Activated CD8-positive, alpha-beta memory T cell treated with anti-CD3 and anti-CD28 coated beads, Interleukin-2, amount 10 ng/mL, durations not matched to agents 7 days and 5 days (primary cell): ENCODE measurements at places on chromosomes 4 and X. TPM values are rescaled to one million over a fixed set of nuclear protein-coding genes. Genes with fewer than 3 reads are reported as not detected.

GRCh38 chrX:39894683-39895082, 203.1 kb downstream of the BCOR start:
- peaks cover 9% of the 10 kb centered on the region for H3K4me1 ChIP-seq
- no peak overlapping the region for H3K4me3 ChIP-seq
- H3K27me3 ChIP-seq, result peaks cover 2% of the 10 kb centered on the region
- no peak overlapping the region for H3K27ac ChIP-seq
- DNase-seq, result no peak

DNA sequence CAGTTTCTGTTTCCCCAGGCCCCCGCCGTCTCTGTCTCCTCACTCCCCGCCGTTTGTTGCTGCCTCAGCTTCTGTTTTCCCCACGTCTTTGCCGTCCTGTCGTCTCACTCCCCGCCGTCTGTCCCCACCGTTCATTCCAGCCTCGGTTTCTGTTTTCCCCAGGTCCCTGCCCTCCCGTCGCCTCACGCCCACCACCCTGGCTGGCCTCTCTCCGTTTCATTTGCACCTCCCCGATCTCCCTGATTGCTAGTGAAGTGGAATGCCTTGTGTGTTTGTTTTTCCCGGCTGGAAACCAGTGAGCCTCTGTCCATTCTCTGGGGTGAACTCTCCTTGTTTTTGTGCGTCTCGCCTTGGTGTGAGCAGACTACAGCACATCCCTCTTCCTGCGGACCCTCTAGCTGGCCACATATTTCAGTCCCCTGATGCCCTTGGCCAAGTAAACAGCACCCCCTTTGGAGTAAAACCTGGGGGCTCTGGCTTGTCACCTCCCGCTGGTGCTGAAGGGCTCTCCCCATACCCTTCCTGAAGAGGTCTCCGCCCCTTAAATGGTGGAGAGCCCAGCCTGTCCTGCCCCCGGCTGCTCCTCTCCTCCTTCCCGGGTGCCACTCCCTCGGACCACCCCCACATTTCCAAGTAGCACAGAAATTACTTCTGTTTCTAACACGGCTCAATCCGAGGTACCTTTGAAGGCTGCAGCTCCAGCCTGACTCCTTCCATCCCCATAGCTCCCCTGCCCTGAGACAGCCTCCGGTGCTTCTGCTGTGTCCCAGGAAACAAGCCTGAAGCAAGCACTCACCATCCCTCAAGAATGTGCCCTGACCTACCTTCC, 13.2 kb downstream of the TMEM175 start:
- no peaks in the 10 kb centered on the region for H3K27me3 ChIP-seq
- no peak overlapping the region for H3K4me3 ChIP-seq
- no peak overlapping the region for H3K27ac ChIP-seq
- H3K4me1 ChIP-seq, result no peaks in the 10 kb centered on the region
- H3K36me3 ChIP-seq, result no peaks in the 10 kb centered on the region
- DNase-seq, result no peak

DNA sequence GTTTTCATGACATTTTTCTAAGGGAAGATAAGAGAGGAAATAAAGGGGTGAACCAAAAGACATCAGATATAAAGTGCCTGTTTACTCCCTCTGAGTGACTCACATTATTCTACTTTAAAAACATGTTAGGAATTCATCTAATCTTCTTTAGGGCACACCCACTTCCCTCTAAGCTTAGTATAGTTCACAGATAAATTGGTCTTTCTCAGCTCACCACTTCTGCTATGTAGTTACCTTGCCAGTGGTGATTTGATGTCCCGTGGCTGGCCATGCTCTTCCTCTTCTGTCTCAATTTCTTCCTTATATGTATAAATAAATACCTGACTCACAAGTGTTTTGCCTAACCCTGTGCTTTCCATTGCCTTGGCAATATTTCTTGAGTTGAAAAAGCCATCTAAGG, 96.8 kb downstream of the PDLIM5 start:
- H3K27me3 ChIP-seq, result no peaks in the 10 kb centered on the region
- H3K27ac ChIP-seq, result no peak overlapping the region

GRCh38 chr4:94654714-94655113, 103.0 kb upstream of the BMPR1B start:
- H3K27ac ChIP-seq, result no peak overlapping the region
- no peaks in the 10 kb centered on the region for H3K27me3 ChIP-seq
- no peaks in the 10 kb centered on the region for H3K4me1 ChIP-seq
- no peak overlapping the region for H3K4me3 ChIP-seq

- H3K4me1 ChIP-seq, result peaks cover 24% of the 10 kb centered on the region
- H3K27me3 ChIP-seq, result no peaks in the 10 kb centered on the region
- DNase-seq, result no peak
- H3K27ac ChIP-seq, result peak overlapping the region; percentile 16
- H3K4me3 ChIP-seq, result no peak overlapping the region
- H3K36me3 ChIP-seq, result peaks cover 34% of the 10 kb centered on the region
Observed at GRCh38 chrX:70139736-70140135, 6.5 kb downstream of the IGBP1 start.

GRCh38 chrX:85914431-85914830, 132.9 kb downstream of the CHM start:
- H3K36me3 ChIP-seq, result peaks cover 15% of the 10 kb centered on the region
- no peaks in the 10 kb centered on the region for H3K27me3 ChIP-seq
- no peaks in the 10 kb centered on the region for H3K4me1 ChIP-seq
- H3K4me3 ChIP-seq, result no peak overlapping the region
- no peak for DNase-seq

- no peak overlapping the region for H3K27ac ChIP-seq
- H3K27me3 ChIP-seq, result no peaks in the 10 kb centered on the region
- H3K4me3 ChIP-seq, result no peak overlapping the region
- DNase-seq, result peak; percentile 41
- H3K4me1 ChIP-seq, result no peaks in the 10 kb centered on the region
Observed at GRCh38 chr4:118076958-118077766, 42.9 kb downstream of the NDST3 start.

DNA sequence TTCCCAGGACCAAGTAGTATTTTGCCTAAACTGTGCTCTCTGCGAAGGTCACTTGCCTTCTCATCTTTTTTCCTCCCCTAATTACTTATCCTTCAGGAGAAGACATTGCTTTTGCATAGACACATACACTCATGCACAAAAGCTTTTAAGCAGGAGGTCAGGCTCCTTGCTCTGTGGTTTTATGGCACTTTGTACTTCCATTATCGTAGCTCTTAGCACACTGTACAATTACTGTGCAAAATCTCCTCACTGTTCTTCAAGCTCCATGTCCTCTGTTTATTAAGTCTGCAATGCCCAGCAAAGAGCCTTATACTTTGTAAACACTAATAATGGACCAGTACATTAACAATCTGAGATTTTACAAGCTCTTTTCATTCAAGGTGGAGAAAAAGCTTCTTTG, 188.4 kb upstream of the GNPDA2 start:
- no peak overlapping the region for H3K27ac ChIP-seq
- no peaks in the 10 kb centered on the region for H3K27me3 ChIP-seq
- H3K36me3 ChIP-seq, result no peaks in the 10 kb centered on the region
- no peaks in the 10 kb centered on the region for H3K4me1 ChIP-seq

- no peaks in the 10 kb centered on the region for H3K4me1 ChIP-seq
- H3K27me3 ChIP-seq, result no peaks in the 10 kb centered on the region
- H3K4me3 ChIP-seq, result no peak overlapping the region
- no peak for DNase-seq
Observed at GRCh38 chrX:109036624-109037023, 300.3 kb upstream of the IRS4 start.

Gene PHKA2
- total RNA-seq, result 17.5 TPM

Gene MTHFD2L
- total RNA-seq, result 6.5 TPM

DNA sequence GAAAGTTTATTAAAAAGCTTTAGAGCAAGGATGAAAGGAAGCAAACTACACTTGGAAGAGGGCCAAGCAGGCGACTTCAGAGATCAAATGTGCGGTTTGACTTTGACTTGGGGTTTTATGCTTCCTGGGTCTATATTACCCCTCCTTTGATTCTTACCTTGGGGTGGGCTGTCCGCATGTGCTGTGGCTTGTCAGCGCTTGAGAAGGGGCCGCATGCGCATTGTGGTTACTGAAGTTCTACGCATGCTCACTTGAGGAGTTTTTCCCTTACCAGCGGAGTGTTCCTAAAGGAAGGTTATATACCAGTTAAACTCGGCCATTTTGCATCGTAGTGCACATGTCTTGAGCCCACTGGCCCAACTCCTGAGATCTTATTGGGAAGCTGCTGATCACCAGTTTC, 9.9 kb downstream of the ZNF157 start:
- peak; percentile 69 for DNase-seq
- peak overlapping the region; percentile 36 for H3K4me3 ChIP-seq
- H3K36me3 ChIP-seq, result no peaks in the 10 kb centered on the region
- H3K27ac ChIP-seq, result peak overlapping the region; percentile 68
- peaks cover 18% of the 10 kb centered on the region for H3K4me1 ChIP-seq

DNA sequence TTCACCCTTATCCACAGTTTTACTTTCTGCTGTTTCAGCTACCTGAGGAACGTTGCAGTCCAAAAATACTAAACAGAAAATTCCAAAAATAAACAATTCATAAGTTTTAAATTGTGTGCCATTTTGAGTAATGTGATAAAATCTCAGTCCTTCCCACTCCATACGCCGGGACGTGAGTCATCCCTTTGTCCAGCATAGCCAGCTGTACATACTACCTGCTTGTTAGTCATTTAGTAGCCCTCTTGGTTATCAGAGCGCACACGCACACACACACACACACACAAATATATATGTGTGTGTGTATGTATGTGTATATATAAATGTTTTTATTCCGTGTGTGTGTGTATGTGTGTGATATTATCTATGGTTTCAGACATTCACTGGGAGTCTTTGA, 4.8 kb upstream of the CCSER1 start:
- no peak for DNase-seq
- H3K4me3 ChIP-seq, result no peak overlapping the region
- H3K36me3 ChIP-seq, result no peaks in the 10 kb centered on the region

GRCh38 chr4:119049342-119049741, 86.3 kb upstream of the MYOZ2 start:
- no peak overlapping the region for H3K27ac ChIP-seq
- H3K4me3 ChIP-seq, result no peak overlapping the region
- H3K36me3 ChIP-seq, result no peaks in the 10 kb centered on the region
- no peak for DNase-seq
- no peaks in the 10 kb centered on the region for H3K4me1 ChIP-seq
- H3K27me3 ChIP-seq, result peaks cover 12% of the 10 kb centered on the region

DNA sequence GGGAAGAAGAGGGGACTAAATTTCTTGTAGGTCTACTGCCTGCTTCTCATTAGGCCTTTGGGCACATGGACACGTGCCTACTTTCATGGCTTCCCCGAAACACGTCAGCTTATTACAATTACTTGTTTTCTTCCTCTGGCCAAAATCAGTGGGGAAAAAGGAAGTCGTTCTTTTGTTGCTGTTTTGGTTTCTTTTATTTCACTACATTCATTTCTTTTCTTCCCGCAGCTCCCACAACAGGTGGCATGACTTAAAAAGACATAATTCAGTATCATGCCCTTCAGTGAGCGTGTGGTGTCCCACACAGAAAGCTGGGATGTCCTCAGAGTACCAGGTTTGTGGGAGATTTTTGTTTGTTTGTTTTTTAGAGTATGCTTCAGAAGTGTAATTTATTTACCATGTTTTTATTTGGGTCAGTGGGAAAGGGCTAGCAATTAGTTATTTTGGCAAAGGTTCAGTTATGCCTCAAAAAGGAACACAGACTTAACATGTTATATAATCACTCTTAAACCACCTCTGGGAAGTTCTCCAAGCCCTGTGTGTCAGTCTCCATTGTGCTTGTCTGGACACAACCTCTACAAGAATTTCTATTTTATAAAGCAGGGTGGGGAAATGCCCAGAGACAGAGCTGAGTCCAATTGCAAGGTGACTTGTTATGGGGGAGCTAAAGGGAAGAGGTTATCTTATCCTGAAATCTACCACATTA, 44.2 kb upstream of the SPRY1 start:
- DNase-seq, result no peak
- peaks cover 11% of the 10 kb centered on the region for H3K4me1 ChIP-seq

DNA sequence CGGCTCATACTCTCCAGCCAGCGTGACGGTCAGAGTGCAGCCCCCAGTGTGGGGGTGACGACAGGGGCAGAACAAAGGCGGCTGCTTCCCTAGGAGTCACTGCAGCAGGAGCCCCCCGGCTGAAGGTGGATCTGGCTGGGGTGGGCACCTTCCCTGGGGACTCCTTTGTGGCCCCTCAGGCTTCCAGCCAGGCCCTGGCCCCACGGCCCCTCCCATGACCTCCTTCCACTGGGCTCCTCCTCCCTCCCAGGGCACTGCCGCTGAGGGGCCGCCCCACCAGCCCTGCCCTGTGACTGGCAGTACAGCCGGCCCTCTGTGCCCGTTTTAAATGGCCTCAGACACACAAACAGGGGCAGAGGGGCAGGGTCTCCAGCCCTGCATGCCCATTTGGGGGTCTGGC, 61.9 kb downstream of the FAM53A start:
- no peak overlapping the region for H3K27ac ChIP-seq
- no peaks in the 10 kb centered on the region for H3K36me3 ChIP-seq
- no peak overlapping the region for H3K4me3 ChIP-seq
- no peak for DNase-seq
- no peaks in the 10 kb centered on the region for H3K4me1 ChIP-seq
- no peaks in the 10 kb centered on the region for H3K27me3 ChIP-seq

DNA sequence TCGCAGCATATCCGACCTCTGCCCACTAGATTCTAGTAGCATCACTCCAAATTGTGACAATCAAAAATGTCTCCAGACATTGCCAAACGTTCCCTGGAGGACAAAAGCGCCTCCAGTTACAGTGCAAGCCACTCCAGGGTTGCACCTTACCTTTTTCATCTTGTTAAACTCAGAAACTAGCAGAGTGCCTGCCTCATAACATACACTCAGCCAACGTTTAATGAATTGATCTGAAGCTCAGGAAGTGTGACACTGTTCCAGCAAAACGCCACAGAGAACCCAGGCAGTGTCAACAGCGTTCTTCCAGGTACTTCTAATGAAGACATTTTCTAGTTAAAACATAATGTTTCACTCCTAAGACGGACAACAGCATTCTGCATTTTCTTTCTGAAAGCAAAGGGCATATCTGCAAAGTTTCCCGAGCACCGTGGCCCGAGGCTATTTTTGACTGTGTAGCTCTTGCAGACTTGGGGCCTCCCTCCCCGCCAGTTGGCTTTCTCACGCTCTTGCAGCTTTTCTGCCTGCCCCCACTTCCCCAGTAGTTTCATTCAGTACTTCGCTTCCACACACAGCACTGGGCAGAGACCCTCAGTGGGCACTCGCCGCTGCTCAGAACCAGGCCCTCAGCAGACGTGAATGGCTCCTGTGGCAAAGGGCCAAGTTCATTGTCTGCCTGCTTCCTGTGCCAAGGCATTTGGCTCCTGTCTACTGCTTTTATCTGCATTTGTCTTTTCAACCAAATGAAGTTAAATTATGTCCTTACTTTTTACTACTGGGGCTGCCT, 133.4 kb upstream of the TTC29 start:
- no peaks in the 10 kb centered on the region for H3K36me3 ChIP-seq
- no peak overlapping the region for H3K4me3 ChIP-seq
- H3K4me1 ChIP-seq, result no peaks in the 10 kb centered on the region
- no peak overlapping the region for H3K27ac ChIP-seq

DNA sequence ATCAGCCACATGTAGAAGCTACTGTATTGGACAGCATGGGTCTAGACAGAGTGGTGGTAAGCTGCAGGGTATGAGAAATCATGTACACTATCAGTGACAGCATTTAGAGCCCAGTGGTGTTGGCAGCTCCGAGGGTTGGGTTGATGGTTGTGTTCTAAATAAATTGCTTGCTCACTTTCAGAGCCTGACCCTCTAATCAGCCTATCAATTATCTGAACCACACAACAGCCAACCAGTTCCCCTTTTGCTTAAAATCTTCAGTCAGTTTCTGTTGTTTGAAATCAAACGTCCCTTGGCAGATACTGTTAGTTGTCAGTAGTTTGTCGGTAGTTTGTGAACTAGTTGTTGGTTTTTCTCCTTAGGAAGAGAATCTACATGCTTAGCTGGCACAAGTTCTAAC, 99.8 kb upstream of the RAI2 start:
- H3K27me3 ChIP-seq, result peaks cover 2% of the 10 kb centered on the region
- no peak overlapping the region for H3K27ac ChIP-seq
- H3K36me3 ChIP-seq, result no peaks in the 10 kb centered on the region
- no peak for DNase-seq

- no peaks in the 10 kb centered on the region for H3K27me3 ChIP-seq
- H3K27ac ChIP-seq, result no peak overlapping the region
- no peaks in the 10 kb centered on the region for H3K4me1 ChIP-seq
Observed at GRCh38 chr4:23368081-23368697, 521.7 kb downstream of the PPARGC1A start.
